ENCODE measurements at places on chromosomes 16 and 17.
A peak's percentile ranks its signal among the peaks of the same experiment; 100 is the strongest.

GRCh38 chr16:7304279-7304678 lies 28.4 kb upstream of the RBFOX1 start:
- DNase-seq = no peak

GRCh38 chr17:43945074-43945829 lies 3.0 kb upstream of the PPY start:
- DNase-seq = no peak

DNA sequence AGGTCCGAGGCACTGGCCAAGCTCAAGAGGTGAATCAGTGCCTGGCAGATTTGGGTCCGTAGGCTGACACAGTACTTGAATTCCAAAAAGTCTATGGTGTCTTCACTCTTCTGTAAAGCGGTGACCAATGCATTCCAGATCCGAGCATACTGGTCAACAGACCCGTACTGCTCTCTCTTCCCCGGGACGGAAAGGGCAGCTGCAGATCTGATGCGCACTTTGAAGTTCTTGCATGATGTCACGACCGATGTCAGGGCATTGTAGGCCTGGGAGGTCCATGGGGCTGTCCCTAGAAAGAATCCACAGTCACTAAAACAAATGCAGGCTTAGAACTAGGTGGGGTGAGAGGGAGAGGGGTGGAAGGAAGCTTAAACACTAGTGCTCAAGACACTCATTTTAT lies 34.9 kb downstream of the HEATR6 start:
- no peak for DNase-seq

- DNase-seq = peak; percentile 57
These were observed 725 bp upstream of the SPHK1 start for GRCh38 chr17:76383546-76384221.

DNA sequence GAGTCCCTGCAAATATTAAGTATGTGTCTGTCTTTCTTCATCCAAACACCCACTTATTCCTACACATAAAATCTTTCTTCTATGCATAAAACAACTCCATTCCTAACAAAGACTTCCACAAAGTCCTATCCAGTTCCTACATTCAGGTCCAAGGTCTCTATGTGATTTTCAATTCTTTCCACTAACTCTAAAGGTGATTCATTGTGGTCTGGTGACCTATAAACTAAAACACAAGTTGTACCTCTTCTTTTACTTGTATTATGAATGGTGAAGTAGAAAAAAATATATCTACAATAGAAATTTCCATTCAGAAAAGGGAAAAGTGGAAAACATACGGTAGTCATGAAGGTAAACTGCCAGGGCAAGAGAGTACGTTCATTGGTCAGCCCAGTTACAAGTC lies 56.6 kb downstream of the USP32 start:
- no peak for DNase-seq

DNA sequence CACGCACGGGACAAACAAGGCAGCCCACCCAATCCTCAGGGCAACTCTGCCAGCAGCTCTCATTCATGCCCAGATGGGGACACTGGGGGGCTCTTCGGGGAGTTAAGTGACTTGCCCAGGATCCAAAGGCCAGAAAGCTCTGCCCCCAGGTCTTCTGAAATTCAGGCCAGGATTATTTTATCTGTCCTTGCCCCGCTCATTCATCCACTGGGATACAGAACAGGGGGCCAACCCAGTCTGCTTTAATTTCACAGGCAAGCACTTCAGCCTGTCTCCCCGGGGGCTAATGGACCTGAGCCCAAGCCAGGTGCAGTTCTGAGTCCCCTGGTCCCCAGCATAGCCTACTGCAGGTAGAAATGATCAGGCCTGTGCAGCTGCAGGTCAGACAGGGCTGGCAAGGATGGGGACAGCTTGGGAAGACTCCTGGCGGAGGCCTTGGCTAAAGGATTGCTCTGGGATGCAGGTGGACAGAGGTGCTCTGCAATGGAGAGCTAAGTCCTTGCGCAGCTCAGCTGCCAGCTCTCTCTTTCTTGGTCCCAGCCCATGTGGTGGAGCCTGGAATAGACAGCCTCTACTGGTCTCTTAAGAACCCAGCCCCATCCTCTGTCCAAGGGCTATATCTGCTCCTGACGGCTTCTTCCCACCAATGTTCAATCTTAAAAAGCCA lies 766 bp upstream of the B3GNT9 start:
- DNase-seq = no peak

DNA sequence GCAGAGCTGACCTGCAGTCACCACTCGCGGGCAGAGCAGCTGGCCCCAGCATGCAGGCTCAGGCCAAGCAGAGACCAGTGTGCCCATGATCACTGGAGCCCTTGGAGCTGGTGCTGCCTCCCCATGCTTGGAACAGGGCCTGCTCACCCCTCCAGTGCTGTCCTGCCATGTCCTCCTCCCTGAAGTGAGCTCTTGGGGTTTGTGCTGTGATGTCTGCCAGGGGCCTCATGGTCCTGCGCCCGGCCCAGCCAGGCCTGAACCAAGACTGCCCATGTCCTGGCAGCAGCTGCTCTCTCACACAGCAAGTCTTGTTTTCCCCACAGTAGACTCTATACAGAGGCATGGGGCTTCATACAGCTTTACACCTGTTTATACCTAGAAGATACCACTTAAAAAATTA lies 24.6 kb downstream of the TMEM11 start:
- DNase-seq = no peak

- DNase-seq = no peak
These were observed 294.5 kb downstream of the SNX29 start for GRCh38 chr16:12271006-12271405.

DNA sequence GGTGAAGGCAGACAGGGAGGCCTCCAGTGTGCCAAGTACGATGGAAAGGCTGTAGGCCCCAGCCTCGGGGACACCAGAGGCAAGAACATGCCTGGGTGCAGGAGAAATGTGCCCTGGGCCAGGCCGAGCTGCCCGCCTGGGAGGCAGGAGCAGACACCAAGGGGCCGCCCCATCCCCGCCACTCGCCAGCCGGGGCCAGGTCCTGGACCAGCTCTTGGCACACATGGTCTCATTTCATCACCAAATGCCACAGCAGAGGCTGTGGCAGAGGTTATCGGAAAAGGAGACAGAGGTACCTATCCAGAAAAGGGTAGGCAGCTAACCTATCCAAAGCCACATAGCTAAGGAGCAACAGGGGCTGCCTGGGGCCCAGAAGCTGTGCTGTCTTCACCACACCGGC lies 31.3 kb downstream of the PEMT start:
- no peak for DNase-seq

GRCh38 chr16:35431829-35432663 lies 1972.6 kb downstream of the TP53TG3F start:
- DNase-seq = no peak

DNA sequence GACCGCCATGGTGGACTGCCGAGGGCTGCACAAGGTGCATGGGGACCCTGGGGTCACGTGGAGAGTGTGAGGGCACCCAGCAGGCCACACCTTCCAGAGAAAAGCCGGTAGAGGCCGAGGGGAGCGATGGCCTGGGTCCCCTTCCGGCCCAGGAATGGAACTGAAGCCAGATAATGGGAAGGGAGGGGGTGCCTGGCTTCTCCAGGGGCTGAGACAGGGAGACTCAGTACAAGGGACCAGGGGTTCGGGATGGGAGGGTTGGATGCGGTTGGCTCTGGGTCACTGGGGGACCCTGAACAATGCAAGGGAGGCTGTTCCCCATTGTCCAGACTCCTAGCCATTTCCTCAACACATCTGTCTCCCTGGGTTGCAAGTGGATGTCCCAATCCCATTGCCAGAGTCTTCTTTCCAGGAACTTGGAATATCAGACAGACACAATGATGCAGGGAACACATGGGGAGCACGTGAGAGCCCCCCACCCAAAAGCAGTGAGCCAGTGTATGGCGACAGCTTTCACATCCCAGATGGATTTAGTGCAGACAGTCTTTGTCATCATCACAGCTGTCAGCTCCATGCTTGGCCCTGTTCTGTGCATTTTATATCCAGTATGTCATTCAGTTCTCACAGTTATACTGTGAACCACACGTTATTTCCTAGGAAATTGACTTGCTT lies 23.6 kb upstream of the DNAI2 start:
- no peak for DNase-seq

DNA sequence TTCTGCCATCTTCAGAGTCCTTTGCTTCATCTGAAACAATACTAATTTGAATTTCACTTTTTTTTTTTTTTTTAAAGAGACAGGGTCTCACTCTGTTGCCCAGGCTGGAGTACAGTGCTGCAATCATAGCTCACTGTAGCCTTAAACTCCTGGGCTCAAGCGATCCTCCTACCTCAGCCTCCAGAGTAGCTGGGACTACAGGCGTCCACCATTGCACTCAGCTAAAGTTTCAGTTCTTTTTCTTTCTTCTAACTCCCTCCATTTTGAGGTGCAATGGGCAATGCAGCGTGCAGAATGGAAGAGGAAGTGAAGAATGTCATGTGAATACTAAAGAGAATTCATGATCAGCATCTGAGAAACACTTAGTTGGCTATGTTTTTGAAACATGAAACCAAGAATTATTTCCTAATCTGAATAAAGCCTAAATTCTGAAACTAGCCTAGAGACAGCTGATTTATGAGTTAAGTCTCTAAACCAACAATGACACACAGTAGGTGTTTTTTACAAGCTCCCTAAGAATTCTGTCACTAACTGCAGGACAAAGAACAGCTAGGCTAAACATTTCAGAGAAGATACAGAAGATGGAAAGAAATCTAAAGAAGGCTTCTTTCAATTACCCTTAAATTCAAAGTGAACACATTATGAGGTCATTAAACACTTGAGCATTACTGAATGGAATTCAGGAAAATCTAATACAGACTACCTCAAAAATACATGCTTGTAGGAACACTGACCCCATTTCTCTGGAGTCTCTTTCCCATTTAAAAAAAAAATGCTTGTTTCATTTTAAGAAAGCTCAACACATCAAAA lies 21.0 kb downstream of the SNN start:
- no peak for DNase-seq

DNA sequence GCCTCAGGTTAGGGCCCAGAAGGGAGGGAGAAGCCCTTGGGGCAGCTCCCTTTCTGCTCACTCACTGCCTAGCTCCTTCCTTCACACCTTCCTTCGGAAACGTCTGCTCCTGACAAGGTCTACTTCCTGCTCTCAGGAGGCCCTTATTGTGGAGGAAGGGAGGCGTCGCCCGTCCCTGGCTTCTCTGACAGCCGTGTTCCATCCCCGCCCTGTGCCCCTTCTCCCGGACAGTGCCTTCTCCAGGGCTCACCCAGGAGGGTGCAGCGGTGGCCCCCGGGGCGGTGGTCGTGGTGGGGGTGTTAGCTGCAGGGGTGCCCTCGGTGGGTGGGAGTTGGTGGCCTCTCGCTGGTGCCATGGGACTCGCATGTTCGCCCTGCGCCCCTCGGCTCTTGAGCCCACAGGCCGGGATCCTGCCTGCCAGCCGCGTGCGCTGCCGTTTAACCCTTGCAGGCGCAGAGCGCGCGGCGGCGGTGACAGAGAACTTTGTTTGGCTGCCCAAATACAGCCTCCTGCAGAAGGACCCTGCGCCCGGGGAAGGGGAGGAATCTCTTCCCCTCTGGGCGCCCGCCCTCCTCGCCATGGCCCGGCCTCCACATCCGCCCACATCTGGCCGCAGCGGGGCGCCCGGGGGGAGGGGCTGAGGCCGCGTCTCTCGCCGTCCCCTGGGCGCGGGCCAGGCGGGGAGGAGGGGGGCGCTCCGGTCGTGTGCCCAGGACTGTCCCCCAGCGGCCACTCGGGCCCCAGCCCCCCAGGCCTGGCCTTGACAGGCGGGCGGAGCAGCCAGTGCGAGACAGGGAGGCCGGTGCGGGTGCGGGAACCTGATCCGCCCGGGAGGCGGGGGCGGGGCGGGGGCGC lies 231.9 kb downstream of the SEC14L1 start:
- no peak for DNase-seq

GRCh38 chr17:80187090-80187489 lies 17.3 kb downstream of the CARD14 start:
- peak; percentile 71 for DNase-seq

- no peak for DNase-seq
These were observed 7.6 kb upstream of the CMTR2 start for GRCh38 chr16:71296584-71297340.

DNA sequence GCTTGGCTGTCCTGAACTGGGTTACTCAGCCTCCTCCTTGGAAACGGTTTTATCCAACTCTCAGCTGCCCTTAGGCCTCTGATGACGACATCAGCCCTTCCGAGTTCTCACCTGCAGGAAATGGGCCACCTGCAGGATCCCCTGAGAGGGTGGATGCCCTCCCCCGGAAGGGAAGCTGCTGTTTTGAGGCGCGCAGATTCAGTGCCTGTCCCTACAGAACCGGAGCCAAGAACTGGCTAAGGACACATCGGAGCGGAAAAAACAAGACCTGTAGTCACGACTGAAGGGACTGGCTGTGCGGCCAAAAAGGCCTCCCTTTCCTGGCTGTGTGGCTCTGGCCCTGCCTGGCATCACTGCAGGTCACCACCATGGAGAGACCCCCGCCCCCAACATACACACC lies 11.7 kb upstream of the C16orf95 start:
- DNase-seq = no peak

- DNase-seq = no peak
These were observed 121.8 kb upstream of the COX10 start for GRCh38 chr17:13947499-13947898.
